ENCODE measurements at places on chromosomes 11 and 22.

GRCh38 chr22:20565079-20565734 lies 57.8 kb downstream of the MED15 start:
- DNase-seq: no peak

DNA sequence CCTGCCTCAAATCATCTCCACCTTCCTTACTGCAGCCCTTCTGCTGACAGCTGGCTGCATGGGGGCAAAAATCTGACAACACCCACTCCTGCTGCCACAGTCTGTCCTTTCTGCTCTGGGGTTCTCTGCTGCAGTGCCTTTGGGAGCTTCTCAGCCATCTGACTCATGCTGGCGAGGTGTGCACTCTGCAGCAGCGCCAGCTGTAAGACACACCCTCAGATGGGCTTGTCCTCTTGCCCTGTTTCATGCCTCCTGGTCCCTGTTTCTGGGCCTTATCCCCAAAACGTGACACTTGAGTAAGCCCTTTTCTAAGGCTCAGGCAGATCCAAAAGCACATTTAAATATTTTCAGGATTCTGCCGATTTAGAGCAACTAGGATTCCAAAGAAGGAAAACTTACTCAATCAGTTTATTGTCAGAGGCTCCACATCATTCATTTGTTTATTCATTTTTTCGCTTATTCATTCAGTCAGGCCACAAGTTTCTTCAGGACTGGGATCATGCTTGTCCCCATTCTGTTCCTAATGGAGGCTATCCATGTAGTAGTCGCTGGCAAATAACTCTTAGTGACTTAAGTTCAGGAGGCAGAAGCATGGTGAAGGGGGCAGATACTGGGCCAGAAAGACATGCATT lies 60.2 kb downstream of the SMIM38 start:
- no peak for DNase-seq

DNA sequence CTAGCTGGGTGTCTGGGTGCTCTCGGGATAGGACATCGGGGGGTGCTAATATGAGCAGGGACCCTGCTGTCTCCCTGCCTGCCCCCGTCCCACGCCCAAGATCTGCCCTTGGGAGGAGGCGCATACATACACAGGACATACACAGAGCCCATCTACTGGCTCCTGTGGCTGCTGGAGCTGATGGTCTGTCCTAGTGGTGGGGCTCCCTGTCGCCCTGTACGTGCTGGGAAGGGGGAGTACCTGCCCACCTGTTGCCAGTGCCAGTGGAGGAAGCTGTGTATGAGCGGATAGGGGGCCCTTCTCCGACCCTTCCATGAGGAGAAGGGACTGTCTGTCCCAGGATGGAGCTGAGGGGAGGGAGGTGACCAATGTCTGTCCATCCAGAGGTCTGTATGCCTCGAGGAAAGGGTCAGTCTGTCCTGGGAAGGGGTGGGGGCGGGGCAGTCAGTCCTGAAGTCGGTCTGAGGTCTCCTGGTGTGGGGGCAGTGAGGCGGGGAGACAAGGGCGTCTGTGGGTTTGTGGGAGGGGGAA lies 952 bp downstream of the TBC1D10A start:
- no peak for DNase-seq

GRCh38 chr11:36354221-36355003 lies 58.3 kb downstream of the PRR5L start:
- DNase-seq: no peak

DNA sequence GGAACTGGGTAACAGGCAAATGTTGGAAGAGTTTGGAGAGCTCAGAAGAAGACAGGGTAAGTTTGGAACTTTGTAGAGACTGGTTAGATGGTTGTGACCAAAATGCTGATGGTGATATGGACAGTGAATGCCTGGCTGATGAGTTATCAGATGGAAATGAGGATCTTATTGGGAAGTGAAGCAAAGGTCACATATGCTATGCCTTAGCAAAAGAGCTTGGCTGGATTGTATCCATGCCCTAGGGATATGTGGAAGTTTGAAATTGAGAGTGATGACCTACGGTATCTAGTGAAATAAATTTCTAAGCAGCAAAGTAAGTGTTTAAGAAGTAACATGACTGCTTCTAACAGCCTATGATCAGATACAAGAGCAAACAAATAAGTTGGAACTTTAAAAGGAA lies 17.8 kb downstream of the BBOX1 start:
- DNase-seq: no peak

GRCh38 chr11:34890089-34890488 lies 26.1 kb downstream of the APIP start:
- DNase-seq: no peak

GRCh38 chr11:67700548-67701262 lies 26.3 kb upstream of the ALDH3B2 start:
- DNase-seq: no peak

- DNase-seq: no peak
Measured at GRCh38 chr22:19663821-19664355, 50.4 kb upstream of the SEPTIN5 start.

- DNase-seq: peak; percentile 26
Measured at GRCh38 chr11:122342089-122342744, 226.2 kb upstream of the BLID start.

GRCh38 chr22:49979587-49980264 lies 19.2 kb downstream of the PIM3 start:
- peak; percentile 79 for DNase-seq

DNA sequence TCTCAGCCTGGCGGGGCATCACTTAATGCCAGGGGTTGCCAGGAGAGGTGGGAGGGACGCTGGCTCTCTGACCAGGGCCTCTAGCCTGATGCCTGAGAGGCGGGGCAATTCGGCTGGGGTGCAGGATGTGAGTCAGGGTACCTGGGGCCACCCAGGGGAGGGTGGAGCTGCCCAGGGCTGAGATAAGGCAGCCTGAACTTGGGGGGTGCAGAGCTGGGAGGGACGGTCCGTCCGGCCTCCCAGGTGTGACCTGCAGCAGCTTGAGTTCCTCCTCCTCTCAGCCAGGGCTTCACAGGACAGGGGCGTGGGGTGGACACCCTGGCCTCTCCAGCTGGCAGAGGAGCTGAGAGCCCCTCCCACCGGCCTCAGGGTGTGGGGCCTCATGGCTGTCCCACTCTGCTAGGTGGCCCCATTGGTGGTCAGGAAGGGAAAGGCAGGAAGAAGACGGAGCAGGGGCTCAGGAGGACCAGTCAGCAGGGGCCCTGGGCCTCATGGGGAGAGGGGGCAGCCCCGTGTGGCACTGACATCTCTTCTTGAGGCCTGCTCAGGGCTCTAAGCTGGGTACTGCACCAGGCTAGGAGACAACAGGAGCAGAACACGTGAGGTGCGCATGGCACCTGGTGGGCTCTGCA lies 942 bp upstream of the RPS6KA4 start:
- no peak for DNase-seq

- no peak for DNase-seq
Measured at GRCh38 chr11:64028398-64029115, 7.2 kb upstream of the FLRT1 start.

All from suppressor macrophage treated with lipopolysaccharide for 1 hour (primary cell).